HuH-7.5 (cell line): ENCODE measurements at places on chromosomes 1 and 21.

DNA sequence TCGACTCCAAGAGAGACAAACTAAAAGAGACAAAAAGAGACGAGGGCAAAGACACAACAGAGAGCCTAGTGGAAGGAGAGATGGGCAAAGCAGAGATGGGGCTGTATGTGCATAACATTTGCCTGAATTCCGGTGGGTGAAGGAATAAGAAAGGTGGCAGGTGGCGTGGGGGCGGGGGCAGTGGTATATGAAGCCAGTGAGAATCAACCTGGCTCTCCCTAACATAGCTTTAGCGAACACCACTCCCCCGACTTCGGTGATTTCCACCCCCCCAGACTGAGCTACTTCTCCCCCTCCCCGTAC, 1.1 kb downstream of the INKA2 start:
- no peak for DNase-seq

GRCh38 chr1:227728059-227728891, 6.8 kb downstream of the JMJD4 start:
- peak; percentile 78 for DNase-seq

GRCh38 chr1:200901796-200902444, 7.2 kb downstream of the INAVA start:
- DNase-seq: no peak

DNA sequence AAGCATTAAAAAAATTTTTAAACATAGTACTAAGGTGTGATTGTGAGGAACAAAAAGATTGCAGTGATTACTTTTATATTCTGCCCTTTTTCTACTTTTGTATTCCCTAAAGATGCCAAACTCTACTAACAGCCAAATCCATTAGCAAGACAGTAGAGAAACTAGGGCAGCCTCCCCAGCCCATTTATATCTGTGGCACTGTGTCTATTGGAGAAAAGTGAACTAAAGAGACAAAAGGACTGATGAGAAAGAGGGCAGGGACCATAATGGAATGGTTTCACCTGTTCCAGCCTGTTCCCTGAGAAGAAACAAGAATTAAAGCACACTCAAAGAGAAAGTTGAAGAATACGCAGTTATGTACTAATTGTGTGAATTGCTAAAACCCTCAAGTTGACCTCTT, 56.6 kb downstream of the ATG4C start:
- no peak for DNase-seq

DNA sequence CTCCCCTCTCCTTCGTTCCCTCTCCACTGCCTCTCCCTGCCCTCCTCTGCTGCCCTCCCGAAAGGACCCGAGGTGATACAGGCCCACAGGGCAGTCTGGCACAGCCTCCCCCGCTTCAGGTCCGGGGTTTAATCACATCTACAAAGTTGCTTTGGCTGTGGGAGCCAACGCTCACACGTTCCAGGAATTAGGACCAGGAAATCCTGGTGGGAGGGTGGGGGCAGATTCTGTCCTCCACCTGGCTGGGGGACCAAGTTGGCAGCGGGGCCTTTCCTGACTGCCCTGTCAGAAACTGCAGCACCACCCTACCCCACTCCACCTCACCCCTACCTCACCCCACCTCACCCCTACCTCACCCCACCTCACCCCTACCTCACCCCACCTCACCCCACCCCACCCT, 95.1 kb downstream of the WDR4 start:
- DNase-seq: no peak

- DNase-seq: no peak
Measured at GRCh38 chr1:197783510-197783948, 8.2 kb upstream of the DENND1B start.

GRCh38 chr1:116286541-116286971, 86.5 kb upstream of the ATP1A1 start:
- DNase-seq: no peak

DNA sequence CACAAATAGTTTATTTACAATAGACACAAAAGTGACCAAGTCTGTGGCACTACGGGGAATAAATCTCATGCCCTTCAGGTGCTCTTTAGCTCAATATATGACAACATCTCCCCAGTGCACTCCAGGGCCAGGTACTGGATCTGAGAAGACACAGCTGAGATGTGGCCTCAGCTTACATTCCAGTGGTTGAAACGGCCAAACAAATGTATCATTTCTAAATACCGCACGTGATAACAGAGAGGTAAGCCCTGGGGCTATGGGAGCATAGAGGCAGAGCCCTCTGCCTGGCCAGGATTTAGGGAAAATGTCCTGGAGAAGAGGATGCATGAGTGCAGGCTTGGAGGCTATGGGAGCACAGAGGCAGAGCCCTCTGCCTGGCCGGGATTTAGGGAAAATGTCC, 630.5 kb downstream of the SMYD3 start:
- DNase-seq: no peak

- DNase-seq: no peak
Measured at GRCh38 chr1:58165073-58165472, 381.5 kb downstream of the OMA1 start.

- no peak for DNase-seq
Measured at GRCh38 chr1:113091988-113092594, 19.1 kb downstream of the LRIG2 start.

DNA sequence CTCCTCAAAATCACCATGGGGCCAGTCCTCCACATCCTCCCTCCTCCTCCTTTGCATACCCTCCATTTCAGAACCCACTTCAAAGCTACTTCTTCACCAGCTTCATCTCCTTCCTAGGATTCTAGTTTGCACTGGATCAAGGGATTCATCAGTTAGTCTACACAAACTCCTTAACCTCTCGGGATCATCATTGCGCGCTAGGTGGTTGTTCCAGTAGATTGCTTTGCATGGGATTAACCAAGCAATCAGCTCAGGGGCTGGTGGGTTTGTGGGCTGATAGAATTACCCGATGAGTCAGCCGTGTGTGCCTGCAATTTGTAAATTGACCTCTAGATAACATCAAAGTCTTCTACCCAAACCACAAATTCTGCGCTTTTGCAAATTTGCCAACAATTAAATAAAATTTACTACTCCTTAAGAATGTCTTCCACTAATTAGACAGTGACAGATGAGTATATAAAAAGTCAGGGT, 7.7 kb downstream of the KANK4 start:
- DNase-seq: no peak

- no peak for DNase-seq
Measured at GRCh38 chr21:30981403-30981802, 56.9 kb downstream of the KRTAP19-8 start.

GRCh38 chr1:115771847-115772457, 3.4 kb upstream of the CASQ2 start:
- peak; percentile 47 for DNase-seq

- DNase-seq: no peak
Measured at GRCh38 chr1:201542309-201543035, 3.5 kb downstream of the NAV1 start.
